Suppressor macrophage treated with lipopolysaccharide for 1 hour (primary cell): ENCODE measurements at places on chromosomes 12 and 14.

DNA sequence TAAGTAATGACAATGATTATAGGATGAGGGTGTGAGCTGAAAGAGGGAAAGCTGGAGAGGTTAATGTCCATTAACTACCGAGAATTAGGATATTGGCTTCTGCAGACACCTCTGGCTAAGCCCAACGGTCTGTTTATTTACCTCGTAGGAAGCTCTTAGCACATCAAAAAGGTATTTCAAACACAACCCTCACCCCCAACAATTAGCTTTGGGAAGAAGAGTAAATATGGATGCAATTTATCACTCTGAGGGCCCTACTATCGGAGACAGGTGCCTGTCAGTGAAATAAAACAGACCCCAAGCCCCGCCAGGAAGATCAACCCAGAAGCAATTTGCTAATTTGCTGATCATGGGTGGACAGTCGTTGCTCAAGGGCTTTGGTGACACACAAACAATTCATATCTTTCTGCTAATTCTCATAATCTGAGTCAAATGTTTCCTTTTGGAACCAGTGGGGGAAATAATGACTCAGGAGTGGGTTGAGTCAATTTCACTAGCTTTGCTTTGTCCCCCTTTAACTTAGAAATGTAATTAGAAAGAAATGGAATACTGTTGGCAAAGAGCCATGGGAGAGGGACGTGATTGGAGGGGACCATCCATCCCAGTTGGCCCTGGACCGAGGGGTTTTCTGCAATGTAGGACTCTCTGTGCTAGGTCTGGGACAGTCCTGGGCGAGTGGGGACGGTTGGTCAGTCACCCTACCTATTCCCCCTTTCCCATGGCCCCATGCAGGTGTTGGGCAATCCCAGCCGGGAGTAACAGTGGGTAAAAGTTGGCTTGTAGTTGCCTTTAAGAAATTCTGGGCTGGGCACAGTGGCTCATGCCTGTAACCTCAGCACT lies 99.1 kb upstream of the MED13L start:
- DNase-seq, result peak; percentile 90

DNA sequence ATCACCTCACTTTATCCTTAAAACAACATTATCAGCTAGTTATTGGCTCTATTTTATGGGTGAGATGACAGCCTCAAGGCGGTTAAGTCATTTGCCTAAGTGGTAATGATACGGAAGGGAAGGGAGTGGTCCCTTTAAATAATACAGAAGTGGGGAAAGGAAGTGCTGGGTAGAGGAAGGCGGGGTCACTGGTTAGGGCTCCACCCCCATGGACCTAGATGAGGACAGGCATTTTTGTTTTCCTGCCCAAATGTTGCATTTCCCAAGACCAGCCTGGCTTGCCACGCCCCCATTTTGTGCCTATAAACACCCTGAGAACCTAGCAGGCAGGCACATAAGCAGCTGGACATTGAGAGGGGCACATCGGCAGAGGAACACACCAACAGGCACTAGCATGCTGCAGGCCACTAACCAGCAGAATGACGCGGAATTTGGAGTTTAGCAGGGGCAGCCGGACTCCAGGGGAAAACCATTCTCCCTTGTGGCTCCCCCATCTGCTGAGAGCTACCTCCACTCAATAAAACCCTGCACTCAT lies 100.9 kb downstream of the EPS8 start:
- DNase-seq, result peak; percentile 59

DNA sequence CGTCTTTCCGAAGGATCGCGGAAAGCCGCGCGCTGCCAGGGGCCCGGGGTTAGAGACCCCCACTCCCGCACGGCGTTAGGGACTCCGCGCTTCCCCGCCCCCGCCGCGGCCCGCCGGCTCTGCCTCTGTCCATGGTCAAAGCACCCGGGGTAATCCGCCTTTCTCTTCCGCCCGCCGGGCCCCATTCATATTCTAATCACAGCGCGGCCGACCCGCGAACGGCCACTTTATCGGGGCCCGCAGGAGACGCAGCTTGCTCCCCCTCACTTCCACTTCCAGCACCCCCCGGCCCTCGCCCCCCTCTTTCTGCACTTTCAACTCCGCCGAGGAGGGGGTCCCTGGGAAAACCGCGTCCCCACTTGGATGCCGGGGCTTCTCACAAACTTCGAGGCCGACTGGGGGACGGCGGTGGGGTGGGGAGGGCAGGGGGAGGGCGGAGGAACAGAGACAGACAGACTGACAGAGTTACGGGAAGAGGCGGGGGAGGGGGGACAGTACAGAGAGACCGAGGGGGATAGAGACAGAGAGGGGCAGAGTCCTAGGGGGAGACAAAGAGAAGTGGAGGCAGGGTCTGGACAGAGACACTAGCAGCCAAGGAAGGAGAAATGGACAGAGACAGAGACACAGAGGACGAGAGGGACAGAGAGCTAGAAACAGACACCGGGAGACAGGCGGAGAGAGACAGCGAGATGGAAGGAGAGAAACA lies 1.1 kb upstream of the RFX4 start:
- peak; percentile 20 for DNase-seq

- DNase-seq, result no peak
Observed at GRCh38 chr14:68819260-68819691, 26.4 kb upstream of the ZFP36L1 start.

- DNase-seq, result no peak
Observed at GRCh38 chr12:46801293-46801692, 24.5 kb downstream of the SLC38A4 start.

DNA sequence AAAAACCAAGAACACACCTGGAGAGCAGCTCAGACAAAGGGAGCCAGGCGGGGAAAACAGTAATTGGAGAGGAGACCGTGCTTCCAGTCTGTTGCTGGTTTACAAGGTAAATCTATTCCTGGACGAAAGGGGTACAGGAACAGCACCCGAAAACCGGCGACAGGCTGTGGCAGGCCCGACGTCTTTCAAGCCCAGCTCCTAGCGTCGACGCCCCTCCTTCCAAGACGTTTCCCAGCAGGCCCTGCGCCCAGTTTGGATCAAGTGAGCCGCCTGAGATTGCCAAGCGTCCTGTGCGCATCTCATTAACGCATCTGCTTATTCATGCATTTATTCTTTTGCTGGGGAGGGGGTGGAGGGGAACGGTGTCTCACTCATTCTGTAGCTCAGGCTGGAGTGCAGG lies 1.4 kb downstream of the C12orf56 start:
- no peak for DNase-seq

GRCh38 chr12:105455261-105455660 lies 124.8 kb downstream of the C12orf75 start:
- DNase-seq, result no peak

DNA sequence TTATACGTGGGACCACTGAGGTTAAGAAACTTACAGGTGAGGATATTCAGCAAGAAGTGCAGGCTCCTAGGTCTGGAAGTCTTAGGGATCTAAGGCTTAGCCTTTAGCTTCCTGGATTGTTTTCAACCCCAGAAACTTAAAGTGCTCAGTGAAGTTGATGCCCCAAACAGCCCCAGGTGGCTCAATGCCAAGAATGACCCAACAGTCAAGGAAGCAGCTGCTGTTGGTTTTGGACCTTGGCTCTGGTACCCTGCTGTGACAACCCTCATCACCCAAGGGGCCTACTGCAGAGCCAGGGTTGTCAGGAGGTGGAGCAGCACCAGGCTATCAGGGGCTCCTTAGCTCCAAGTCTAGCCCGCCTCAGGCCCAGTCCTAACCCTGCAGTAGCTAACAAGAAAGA lies 36.8 kb downstream of the VDR start:
- peak; percentile 6 for DNase-seq

- no peak for DNase-seq
Observed at GRCh38 chr12:128991716-128992115, 138.4 kb downstream of the GLT1D1 start.
